ENCODE measurements at places on chromosomes 4 and X.

GRCh38 chr4:113040793-113041192 lies 8.7 kb upstream of the ANK2 start:
- DNase-seq = no peak

GRCh38 chr4:5662555-5662954 lies 45.8 kb downstream of the EVC2 start:
- DNase-seq = no peak

DNA sequence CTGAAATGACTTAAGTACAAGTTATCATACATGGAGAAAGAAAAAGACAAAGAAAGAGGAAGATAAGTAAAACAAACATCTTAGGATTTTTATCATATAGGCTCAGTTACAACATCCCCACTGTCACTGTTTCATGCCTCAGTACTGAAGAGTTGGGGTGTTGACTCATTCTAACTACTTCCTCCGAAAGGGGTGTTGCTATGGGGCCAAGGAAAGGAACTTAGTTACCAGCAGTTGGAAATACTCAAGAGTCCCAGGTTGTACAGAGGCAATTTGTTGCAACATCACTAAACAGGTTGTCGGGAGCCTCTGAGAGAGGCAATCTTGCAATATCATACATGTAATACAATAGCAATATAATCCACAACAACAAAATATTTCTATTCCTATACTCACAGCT lies 1264.7 kb downstream of the PCDH7 start:
- DNase-seq = no peak

GRCh38 chr4:37763831-37764230 lies 62.7 kb upstream of the PGM2 start:
- DNase-seq = no peak

- DNase-seq = no peak
Observed at GRCh38 chr4:157221895-157222770, 1.6 kb downstream of the GRIA2 start.

- DNase-seq = no peak
Observed at GRCh38 chr4:90220459-90220858, 93.3 kb downstream of the CCSER1 start.

- no peak for DNase-seq
Observed at GRCh38 chr4:40190019-40190418, 6.8 kb upstream of the RHOH start.

DNA sequence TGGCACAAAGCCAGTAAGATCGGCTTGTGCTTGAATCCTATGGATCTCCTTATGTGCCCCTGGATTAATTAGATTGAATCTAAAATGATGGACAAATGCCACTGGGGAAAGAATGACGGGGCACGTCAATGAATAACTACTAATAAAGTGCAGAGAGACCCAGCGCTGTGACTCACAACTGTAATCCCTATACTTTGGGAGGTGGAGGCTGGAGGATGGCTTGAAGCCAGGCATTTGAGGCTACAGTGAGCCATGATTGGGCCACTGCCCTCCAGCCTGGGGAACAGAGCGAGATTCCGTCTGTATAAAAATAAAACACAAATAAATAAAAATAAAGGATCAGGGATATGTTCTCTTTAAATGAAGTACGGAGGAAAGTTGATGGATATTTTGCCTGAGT lies 179.4 kb downstream of the DCHS2 start:
- no peak for DNase-seq

DNA sequence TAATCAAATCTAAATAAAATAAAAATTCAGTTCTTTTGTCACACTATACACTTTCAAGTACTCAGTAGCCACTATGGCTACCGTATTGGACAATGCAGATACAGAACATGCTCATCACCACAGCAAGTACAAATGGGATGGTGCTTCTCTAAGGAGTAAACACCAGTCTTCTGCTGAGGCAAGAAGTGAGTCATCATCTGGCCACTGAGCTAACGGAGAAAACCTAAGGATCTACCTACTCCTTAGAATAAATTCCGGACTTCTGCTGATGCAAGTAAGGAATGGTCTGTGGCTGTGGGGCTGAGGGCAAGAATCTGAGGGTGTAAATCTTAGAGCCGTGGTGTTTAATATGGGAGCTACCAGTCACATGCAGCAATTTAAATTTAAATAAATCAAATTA lies 11.3 kb upstream of the RBMXL3 start:
- no peak for DNase-seq

GRCh38 chr4:79065262-79065661 lies 126.0 kb upstream of the PAQR3 start:
- no peak for DNase-seq

DNA sequence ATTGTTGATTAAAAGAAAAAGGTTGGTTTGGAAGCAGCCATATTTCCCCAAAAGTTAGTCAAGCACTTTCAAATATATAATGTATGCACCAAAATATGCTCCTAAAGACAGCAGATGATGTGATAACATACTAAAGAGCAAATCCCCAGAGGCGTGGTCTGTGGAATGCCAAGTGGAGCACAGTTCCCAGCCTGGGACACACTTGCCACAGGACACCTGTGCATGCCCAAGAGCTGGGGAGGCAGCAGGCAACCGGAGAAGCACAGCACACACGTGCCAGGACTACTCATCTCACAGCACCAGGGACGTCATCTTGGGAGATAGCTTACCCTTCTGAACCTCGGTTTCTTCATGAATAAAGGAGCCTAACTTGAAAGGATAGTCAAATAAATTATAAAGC lies 12.5 kb downstream of the STX18 start:
- no peak for DNase-seq

DNA sequence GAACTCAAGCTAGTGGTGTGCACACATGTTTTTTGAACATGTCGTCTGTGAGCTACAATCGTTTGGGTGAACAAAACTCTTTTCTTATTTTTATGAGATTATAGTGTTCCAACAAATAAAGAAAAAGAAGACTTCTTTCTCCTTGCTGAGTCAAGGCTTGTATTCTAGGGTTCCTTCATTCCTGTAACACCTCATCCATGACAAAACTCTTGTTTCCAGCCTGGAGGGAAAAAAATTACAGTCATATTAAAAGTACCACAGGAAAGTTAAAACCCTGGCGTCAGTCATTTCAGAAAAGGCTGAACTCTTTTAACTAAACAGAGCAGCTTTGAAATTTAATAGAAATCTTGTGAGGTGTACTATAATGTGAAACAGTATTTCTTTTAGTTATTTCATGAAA lies 79.2 kb upstream of the BOD1L1 start:
- DNase-seq = no peak

DNA sequence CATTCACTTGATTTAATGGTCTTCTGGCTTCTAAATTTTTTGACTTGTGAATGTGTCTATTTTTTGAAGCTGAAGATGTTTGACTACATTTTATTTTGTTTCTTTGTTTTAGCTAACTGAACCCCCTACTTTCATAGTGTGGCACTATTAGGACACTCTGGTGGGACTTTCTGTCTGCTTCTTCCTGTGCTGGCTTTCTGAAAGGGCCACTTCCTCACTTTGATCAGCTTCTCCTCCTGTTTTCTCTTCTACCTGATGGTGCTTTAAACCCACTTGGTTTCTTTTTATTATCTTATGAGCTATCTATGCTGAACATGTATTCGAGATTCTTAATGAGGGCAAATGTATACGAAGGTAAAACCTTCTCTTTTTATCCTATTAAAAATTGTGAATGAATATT lies 186.1 kb upstream of the CASK start:
- DNase-seq = no peak

DNA sequence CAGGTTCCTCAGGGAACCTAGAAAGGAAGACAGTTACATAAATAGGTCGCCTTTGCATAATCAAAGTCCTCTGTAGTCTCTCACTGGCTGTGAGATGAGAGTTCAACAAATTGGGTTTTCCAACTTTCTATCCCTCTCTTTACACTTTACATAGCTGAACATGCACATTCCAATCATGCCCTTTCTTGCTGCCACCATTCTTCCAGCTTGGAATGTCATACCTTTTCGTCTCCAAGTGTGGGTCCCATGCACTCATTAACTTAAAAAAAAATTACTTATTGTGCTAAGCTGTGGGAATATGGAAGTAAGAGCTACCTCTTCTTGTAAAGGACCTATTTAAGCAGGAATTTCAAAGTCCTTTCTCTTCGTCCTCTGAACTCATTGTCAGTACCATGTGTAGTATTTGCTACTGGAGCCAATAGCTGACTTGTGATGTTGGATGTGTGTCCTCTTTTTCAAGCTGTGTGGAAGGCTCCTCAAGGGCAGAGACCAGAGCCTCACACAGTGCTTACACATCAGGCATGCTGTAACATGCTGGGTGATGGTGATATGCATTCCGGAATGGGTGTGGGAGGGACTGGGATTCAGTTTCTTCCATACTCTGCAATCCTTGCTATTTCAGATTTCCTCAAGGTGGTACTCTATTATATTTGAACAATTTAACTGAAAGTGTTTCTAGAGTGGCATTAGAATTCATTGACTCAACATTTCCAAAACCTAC lies 7.1 kb downstream of the ENOPH1 start:
- DNase-seq = no peak

DNA sequence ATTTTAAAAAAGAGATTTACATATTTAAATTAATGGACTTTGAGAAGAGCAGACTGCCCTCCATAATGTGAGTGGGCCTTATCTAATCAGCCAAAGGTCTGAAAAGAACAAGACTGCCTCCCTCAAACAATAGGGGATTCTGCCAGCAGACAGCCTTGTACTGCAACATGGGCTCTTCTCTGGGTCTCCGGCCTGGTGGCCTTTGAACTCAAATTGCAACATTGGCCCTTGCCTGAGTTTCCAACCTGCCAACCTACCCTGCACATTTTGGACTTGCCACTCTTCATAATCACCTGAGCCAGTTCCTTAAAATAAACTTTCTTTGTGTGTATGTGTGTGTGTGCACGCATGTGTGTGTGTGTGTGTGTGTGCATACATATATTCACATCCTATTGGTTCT lies 90.8 kb upstream of the OTUD4 start:
- no peak for DNase-seq

- DNase-seq = no peak
Observed at GRCh38 chr4:121428721-121429120, 47.9 kb upstream of the QRFPR start.

GRCh38 chr4:21628916-21629610 lies 319.5 kb downstream of the KCNIP4 start:
- DNase-seq = no peak

- DNase-seq = no peak
Observed at GRCh38 chr4:64713256-64713840, 304.1 kb upstream of the TECRL start.

GRCh38 chrX:27860337-27860736 lies 52.5 kb downstream of the MAGEB10 start:
- no peak for DNase-seq

DNA sequence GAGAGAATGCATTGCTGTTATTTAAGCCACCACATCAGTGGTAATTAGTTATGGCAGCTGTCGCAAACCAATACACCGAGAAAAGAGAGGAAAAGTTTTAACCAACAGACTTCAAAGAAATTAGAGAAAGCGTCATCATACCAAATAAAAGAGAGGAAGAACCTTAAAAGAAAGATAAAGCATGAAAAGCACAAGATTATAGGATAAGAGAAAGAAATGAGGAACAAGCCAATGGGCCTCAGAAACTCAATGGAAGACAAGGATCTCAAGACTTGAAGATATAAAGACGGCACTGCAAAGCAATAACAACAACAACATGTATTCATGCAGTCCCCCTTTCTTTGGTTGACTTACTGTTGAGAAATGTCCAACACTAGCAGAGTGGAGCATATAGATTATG lies 22.8 kb upstream of the ASMTL start:
- DNase-seq = no peak

DNA sequence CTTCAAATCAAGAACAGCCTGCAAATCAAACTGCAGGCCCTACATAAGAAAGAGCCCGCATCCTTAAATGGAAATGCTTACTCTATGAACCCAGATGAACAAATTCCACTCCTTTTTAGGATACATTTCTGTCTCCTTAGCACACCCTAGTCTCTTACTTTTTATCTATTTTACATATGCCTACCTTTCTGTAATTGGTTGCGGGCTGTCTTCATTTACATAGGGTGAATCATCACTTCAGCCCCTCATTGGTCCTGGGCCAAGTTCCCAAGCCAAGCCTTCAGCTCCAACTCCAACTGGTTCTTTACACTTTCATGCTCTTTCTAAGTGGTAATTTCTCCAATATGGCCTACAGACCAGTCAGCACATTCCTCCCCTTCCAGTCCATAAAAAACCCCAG lies 219.3 kb downstream of the TRAM1L1 start:
- DNase-seq = no peak

GRCh38 chr4:9969526-9970398 lies 51.5 kb downstream of the SLC2A9 start:
- no peak for DNase-seq

DNA sequence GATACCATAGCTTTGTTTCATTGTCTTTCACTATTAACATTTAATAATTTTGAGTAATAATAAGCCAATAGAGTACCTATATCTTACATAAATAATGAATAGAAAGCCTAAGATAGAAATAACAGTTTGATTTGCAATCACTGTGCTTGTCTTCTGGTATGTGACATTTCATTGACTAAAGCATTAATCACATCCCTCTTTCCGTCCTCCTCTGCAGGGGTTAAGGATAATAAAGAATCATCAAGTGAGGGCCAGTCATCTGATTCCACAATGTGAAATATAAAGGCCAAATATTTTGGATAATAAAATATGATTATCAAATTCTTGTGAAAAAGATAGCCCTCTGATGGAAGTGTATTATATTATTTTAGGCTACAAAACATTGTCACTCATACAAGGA lies 2073.4 kb downstream of the ARAP2 start:
- no peak for DNase-seq

DNA sequence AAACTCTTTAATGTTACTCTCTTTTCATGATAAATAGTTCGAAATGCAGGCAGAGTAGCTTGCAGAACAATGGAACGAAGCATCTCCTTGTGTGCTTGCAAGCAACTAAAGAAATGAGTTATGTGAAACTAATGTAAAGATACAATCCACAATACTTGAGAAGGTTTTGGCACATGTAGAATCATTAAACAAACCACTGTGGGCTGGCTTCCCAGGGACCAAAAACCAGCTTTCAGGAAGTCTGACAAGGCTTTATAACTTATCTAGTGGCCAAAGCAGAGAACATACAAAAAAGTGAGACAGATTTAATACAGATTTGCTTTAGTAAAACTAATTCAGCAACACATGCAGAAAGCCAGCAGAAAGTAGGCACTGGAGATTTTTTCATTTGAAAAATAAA lies 1673.8 kb upstream of the AGA start:
- DNase-seq = no peak

DNA sequence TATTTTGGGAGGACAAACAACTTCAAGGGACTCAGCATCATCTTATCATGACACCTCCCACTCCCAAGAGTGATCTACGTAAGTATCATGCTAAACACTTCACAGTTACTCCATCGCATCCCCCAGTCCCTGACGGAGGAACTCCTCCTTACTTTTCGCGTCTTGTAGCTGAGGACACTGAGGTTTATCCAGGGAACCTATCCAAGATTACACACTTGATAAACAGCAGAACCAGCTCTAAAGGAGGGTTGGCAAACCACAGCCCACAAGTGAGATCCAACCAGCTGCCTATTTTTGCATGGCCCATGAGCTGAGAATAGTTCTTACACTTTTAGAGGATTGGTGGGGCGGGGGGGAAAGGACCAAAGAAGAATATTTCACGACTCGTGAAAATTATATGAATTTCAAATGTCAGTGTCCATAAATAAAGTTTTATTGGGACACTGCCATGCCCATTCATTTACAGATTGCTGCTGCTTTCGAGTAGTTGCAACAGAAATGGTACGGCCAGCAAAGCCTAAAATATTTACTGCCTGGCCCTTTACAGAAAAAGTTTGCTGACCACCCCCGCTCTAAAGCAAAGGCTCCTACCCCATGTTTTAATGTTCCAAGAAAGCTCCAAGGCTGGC lies 47.8 kb downstream of the SEPSECS start:
- DNase-seq = no peak

- DNase-seq = no peak
Observed at GRCh38 chrX:56986138-56986537, 9.2 kb downstream of the SPIN3 start.

GRCh38 chr4:2048831-2049230 lies 10.3 kb upstream of the NAT8L start:
- DNase-seq = no peak
